Fibroblast of skin of left biceps (primary cell): ENCODE measurements at places on chromosomes 11 and 22.

GRCh38 chr11:33930317-33931021 lies 38.6 kb upstream of the LMO2 start:
- peak; percentile 61 for DNase-seq

- DNase-seq: no peak
These were observed 8.6 kb downstream of the OAF start for GRCh38 chr11:120219232-120219937.

- DNase-seq: no peak
These were observed 84.2 kb upstream of the GALNT18 start for GRCh38 chr11:11706028-11706427.

GRCh38 chr11:21429401-21429800 lies 760.0 kb downstream of the NELL1 start:
- DNase-seq: no peak

- no peak for DNase-seq
These were observed 122.9 kb downstream of the MPPED2 start for GRCh38 chr11:30463266-30463665.

DNA sequence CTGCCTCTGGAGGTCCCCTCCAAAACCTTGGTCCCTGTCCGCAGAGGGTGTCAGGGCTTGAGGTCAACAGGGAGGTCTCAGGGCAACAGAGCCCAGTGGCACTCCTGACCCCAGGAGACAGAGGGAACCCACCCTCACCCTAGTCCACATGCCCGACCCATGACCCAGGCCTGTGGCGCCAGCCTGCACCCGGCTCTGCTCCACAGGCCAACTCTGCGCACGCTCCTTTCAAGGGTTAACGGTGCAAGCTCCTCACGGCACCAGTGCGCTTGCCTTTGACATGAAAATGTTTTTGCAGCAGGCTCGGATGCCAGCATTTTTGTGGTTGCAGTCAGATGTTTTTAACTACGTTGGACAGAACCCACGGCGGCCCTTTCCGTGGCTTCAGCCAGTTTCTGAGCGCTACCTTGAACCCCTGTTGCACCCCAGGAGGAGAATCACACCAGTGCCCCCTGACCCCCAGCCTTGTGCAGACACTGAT lies 68.6 kb downstream of the CDKN1C start:
- DNase-seq: peak; percentile 50

- no peak for DNase-seq
These were observed 736.2 kb downstream of the BRD1 start for GRCh38 chr22:49091451-49091850.

DNA sequence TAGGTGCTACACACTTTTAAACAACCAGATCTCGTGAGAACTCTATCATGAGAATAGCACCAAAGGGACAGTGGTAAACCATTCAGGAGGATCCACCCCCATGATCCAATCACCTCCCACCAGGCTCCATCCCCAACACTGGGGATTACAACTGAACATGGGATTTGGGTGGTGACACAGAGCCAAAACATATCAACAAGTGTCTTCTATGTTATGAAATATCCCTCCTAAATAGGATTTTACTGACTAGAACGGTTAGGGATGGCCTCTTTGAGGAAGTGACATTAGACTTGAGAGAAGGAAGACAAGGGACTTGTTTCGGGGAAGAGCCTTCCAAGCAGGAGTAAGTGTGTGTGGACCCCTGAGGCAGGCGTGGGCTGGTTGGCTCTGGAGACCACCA lies 11.9 kb upstream of the MRPL11 start:
- DNase-seq: no peak

GRCh38 chr22:47123827-47124442 lies 361.5 kb downstream of the TBC1D22A start:
- no peak for DNase-seq

GRCh38 chr22:38649841-38650522 lies 6.2 kb downstream of the FAM227A start:
- no peak for DNase-seq

GRCh38 chr11:130831976-130832375 lies 84.3 kb downstream of the SNX19 start:
- DNase-seq: no peak

DNA sequence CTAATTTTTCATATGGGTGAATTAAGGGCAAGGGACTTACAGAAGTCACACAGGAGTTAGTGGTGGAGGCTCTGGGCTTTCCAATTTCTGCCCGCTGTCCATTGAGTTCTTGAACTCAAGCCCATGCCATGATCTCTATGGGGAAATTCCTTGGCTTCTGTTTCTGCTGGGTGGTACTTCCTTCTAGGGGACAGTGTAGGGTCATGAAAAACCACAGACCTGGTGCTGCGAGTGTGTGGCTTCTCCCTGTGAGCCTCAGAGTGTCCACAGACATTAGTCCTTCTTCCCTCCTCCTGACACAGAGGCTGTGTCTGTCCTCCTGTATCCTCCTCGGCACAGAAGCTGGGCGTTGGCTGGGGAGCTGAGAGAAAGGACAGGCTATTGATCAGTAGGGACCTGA lies 6.3 kb upstream of the SEZ6L start:
- DNase-seq: no peak

- DNase-seq: no peak
These were observed 168.5 kb upstream of the CCDC90B start for GRCh38 chr11:83454674-83455073.

DNA sequence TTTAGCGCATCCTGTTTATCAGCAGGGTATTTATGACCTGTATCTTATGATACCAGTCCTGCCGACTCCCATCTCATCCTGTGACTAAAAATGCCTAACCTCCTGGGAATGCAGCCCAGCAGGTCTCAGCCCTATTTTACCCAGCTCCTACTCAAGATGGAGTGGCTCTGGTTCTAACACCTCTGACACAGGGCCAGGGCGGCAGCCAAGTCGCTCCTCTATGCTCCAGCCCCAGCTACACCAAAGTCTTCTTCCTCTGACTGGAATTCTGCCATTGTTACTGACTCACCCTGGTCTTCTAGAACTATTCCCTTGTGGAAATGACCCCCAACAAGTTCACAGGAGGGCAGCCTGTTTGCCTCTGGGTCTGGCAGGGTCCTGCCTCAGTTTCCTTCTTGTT lies 7.9 kb upstream of the C1QTNF6 start:
- no peak for DNase-seq

- no peak for DNase-seq
These were observed 57.2 kb downstream of the DDI1 start for GRCh38 chr11:104093426-104094280.
